ENCODE measurements at places on chromosomes 1 and 21. TPM values are rescaled to one million over a fixed set of nuclear protein-coding genes. Genes with fewer than 3 reads are reported as not detected.

DNA sequence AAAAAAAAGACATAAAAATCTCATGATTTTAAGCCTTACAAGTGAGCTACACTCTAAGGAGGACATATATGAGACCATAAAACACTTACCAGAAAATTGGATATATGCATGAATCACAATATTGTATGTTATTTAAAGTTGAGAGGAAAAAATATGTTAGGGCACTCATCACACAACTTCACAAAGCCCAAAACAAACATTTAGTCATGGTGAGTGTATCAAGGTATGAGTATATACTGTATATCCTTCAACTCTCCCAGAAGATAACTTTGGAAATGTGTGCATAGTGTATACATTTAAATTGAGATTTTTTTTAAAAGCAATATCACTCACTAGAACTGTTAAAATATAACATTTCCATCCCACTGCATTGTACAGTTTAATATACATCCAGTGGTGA is 259.3 kb downstream of the SRGAP2C start:
- no peak for DNase-seq

GRCh38 chr1:200724064-200724463 is 14.6 kb upstream of the CAMSAP2 start:
- DNase-seq = no peak

DNA sequence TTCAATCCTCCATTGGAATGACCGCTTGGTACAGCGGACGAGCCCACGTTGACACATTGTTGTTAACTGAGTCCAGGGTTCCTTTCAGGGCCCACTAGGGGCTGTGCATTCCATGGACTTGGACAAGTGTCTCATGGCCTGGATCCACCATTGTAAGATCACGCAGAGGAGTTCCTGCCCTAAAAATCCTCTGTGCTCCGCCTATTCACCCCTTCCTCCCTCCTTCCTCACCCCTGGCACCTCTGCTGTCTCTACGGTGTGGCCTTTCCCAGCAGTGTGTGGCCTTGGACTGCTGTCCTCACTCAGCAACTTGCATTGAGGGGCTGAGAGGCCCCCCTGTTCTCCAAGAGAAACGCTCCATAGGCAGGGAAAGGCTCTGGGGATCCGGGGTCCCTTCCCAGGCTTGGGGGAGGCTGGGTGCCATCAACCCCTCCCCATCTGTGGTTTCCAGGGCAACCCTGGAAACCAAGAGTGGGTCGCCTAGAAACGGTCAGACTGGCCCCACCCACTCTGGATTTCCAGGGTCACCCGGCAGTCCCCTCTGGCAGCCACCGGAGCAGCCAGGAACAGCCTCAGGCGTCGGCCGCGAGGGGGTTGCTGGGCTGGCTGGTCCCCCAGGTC is 50.9 kb downstream of the MEGF6 start:
- no peak for DNase-seq

DNA sequence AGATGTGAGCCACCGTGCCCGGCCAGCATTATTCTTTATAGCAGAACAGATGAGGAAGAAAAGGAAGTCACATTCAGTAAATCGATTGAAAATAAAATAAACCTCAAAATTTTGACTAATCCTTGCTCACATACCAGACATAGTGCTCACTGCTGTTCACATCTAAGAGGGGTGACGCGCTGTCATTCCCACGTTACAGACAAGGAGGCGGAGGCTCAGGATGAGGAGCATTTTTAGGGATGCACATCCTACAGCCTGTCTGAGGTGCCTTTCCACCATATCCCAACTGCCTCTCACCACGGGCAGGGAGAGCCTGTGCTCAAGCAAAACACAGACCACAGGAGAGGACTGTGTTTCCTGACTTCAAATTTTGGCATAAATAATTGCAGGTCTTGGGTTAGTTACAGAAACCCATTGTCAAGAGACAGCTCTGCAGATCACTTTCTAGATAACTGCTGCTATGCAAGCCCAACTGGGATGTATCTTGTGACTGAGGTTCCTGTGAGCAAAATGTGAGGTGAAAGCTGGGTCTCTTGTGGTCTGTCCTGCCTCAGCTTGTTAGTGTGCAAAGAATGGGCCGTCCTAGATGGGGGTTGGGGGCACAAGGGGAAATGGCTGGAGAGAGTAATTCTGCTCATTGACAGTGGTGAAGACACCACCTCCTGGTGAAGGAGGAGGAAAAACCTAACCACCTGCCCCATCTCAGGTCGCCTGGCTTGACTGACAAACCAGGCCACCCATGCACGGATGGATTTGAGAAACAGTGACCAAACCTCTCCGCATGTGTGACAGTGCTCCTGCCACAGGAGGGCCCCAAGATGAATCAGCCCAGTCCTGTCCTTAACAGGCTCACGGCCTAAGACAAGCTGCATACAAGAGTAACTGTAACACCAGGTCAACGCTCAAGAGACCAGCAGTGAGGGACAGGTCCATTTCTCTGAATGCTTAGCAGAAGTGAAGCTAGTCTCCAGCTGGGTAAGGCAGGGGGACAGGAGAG is 8.2 kb downstream of the TNN start:
- DNase-seq = no peak

- DNase-seq = no peak
Observed at GRCh38 chr1:184595596-184595995, 159.1 kb downstream of the EDEM3 start.

DNA sequence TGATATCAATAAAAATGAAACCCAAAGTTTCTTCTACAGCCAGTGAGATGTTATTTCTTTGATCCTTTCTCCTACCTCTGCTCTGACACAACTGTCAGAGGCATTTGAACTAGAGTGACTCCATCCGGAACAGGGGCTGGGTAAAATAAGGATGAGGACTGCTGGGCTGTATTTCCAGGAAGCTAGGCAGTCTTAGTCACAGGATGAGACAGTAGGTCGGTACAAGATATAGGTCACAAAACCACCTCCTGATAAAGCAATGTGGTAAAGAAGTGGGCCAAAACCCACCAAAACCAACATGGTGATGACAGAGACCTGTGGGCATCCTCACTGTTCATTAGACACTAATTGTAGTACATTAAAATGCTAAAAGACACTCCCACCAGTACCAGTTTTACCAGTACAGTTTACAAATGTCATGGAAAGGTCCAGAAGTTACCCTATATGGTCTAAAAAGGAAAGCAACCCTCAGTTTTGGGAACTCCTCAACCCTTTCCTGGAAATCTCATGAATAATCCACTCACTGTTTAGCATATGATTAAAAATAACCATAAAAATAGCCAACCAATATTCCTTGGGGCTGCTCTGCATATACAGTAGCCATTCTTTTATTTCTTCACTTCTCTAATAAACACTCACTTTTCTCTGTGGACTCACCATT is 96.7 kb downstream of the GABPA start:
- DNase-seq = no peak

- DNase-seq = no peak
Observed at GRCh38 chr1:155389826-155390225, 69.1 kb downstream of the RUSC1 start.

- DNase-seq = no peak
Observed at GRCh38 chr1:228161866-228162265, 3.7 kb upstream of the IBA57 start.

DNA sequence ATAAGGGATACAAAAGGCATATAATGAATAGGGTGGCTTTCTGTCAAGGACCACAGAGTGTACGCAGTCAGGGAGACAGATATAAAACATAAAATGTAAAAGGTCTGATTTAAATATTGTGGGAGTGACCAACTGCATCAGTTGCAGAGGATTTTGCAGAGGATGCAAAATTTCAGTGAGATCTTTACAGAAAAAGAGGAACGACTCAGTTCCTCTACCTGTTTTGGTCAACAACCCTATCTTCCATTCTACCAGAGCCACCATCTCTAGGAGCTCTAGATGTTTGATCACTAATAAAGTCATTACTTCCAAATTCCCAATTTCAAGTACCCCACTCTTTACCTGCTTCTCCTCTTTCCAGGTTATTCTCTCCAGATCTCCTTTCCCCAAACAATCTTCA is 16.5 kb downstream of the SOD1 start:
- DNase-seq = no peak

DNA sequence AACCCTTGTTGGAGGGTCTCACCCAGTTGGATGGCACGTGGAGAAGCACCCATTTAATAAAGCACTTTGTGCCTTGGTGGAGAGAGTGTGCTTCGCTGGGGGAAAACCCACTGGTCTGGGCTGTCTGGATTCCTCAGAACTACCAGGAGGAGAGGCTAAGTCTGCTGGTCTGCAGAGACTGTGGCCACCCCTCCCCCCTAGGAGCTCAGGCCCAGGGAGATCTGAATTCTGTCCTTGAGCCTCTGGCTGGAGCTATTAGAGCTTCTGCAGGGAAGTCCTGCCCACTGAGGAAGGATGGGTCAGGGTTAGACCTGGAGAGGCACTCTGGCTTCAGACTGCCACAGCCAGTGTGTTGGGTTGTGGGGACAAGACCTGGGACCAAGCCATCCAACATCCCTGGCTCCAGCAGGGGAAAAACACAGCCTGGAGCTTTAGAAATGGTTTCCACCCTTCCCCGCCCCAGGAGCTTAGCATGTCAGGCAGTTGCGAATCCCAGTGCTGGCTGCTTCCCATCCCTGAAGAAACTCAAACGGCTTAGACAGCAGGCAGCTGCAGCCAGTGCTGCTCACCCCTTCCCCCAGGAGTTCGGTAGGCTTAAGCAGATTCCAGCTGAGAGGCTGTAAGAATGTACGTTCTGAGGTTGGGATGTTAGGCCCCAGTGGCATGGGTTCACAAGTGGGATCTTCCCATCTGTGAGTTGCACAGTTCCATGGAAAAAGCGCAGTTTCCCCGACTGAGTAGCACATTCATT is 288.3 kb downstream of the TGFB2 start:
- no peak for DNase-seq

DNA sequence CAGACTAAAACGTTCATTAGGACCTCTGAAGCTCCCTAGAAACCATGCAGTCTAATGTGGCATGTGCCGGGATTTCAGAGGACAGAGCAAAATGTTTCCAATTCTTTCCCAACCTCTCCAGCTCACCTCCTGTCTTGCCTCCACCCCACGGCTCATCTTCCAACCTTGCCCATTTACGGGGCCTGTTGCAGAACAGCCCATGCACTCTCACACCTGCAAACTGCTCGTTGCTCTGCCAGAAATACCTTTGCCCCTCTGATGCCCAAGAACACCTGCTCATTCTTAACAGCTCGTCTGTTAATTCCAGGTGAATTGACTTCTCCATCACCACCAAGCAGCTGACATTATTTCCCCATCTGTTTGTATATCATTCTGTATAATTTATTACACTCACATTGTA is 53.9 kb upstream of the LBR start:
- DNase-seq = peak; percentile 44

DNA sequence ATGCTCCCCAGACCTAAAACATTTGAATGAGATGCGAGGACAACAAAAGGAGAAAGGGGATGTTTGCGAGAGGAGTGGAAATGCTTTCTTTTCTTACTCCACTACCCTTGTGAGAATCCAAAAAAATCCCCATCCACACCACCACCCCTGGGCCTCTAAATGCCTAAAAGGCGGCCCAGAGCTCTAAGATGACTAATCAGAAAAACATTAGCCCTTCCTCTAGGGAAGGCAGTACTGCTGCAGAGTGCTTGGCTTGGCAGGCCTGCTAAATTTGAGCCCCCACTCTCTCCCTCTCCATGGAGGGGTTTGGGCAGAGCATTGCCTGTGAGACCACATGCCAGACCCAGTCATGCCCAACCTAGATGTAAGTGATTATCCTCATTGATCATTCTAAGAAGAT is 347.9 kb downstream of the USH2A start:
- no peak for DNase-seq

GRCh38 chr1:6260433-6260934 is 414 bp downstream of the GPR153 start:
- peak; percentile 77 for DNase-seq

- no peak for DNase-seq
Observed at GRCh38 chr21:38170704-38171682, 85.8 kb upstream of the KCNJ15 start.

DNA sequence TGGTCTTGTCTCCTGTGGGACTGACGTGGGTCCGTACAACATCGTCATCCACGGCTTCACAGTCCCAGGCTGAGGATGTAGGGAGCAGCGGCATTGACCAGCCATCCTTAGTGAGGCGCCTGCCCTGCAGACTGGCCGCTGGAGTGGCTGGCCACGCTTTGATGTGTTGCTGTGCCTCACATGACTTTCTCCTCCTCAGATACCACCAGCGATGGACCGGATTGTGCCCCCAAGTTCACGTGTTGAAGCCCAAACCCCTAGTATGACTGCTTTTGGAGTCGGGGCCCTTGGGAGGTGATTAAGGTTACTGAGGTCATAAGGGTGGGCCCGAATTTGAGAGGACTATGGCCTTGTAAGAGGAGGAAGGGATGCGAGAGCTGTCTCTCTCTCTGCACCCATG is 122.5 kb downstream of the PCBP3 start:
- DNase-seq = no peak

C2CD2 gene
- polyA plus RNA-seq = 8.3 TPM

ALPL gene
- 7.8 TPM for polyA plus RNA-seq

FCRL5 gene
- polyA plus RNA-seq = 10.2 TPM

CD160 gene
- polyA plus RNA-seq = not detected

RGS7 gene
- not detected for polyA plus RNA-seq

RNU1-1 gene
- not detected for polyA plus RNA-seq

F5 gene
- 1.0 TPM for polyA plus RNA-seq

Data from sigmoid colon (tissue), 7 donors.